ENCODE measurements at places on chromosomes 6 and 20. TPM values are rescaled to one million over a fixed set of nuclear protein-coding genes. Genes with fewer than 3 reads are reported as not detected.
A peak's percentile ranks its signal among the peaks of the same experiment; 100 is the strongest.

GRCh38 chr20:46423882-46424482 lies 17.6 kb upstream of the ELMO2 start:
- DNase-seq = no peak

DNA sequence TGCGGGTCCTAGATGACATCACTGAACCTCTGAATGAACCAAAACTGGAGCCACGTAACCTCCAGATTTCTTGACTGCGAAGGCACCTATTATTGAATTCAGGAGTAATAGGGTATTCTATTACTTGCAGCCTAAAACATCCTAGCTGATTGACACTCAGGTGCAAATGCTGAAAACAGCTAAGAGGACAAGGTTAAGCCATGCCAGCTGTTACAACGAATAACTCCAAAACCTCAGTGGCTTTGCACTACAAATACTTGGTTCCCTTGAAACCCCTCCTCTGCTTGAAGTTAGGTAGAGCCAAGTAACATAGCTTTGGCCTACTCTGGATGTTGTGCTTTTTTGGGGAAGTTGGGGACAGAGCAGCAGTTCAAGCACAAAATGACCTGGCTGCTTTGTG lies 21.0 kb upstream of the CCN5 start:
- DNase-seq = no peak

- DNase-seq = no peak
Measured at GRCh38 chr6:167946007-167946406, 51.5 kb upstream of the KIF25 start.

DNA sequence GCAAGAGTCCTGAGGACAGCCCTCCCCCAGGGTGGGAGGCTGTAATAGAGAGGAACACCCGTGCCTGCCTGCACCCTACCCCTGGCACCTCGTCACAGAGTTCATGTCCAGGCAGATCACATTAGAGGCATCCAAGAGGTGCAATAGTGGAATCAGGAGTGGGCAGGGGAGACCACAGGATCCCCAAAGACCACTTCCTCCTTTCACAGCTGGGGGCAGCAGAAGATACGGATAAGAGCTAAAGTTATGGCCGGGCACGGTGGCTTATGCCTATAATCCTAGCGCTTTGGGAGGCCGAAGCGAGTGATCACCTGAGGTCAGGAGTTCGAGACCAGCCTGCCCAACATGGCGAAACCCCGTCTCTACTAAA lies 1.5 kb upstream of the CAPN11 start:
- no peak for DNase-seq

GRCh38 chr6:5213836-5214235 lies 46.9 kb downstream of the LYRM4 start:
- no peak for DNase-seq

DNA sequence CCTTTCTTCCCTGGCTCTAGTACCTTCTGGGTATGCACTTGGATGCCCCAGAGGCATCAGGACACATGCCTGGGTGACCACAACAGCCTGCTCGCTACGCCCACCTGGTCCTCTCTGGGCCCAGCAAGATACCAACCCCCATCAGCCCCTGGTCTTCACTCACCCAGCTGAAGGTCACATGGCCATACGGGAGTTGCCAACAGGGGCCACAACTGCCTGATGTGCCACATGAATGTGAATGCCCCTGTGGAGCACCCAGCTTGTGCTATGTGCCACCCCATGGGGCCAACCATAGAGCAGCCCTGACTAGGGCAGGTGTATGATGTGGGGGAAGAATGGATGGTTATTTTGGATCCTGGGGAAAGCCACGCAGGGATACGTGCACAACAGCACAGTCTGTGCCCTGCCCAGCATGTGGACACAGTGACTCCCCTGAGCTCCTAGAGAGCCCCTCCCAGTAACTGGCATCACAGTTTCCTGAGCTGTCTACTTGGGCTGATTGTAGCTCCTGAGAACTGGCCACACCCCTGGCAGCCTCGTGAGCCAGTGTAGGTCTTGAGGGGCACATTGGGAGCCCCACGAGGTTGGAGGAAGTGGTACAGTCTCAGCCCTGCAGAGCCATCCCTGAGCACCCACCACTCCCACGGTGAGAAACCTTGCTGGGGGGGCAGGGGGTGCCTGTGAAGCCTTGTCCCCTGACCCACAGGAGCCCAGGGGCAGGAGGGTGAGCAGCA lies 10.5 kb upstream of the PCMTD2 start:
- peak; percentile 13 for DNase-seq

- DNase-seq = no peak
Measured at GRCh38 chr20:6231556-6231955, 108.7 kb upstream of the FERMT1 start.

- no peak for DNase-seq
Measured at GRCh38 chr6:11121851-11122250, 10.3 kb upstream of the ERVFRD-1 start.

DNA sequence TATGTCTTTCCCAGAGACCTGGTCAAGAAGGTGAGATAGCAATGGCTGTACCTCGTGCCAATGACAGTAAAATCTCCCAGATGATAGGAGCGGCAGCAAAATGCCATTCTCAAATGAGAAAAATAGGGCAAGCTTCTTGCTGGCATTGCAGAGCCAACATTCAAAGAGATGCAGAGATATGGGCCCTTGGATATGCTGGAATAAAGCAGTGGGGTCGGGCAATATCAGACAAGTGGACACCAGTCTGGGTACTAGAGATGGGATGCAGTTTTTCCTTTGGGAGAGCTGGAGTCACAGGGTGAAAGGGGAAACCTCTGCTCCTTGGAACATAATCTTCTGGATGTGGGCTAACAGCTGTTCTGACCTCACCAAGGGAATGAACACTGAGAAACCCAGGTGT lies 29.0 kb downstream of the GSTA4 start:
- DNase-seq = no peak

- no peak for DNase-seq
Measured at GRCh38 chr20:652615-653109, 338 bp downstream of the SRXN1 start.

GRCh38 chr6:33116841-33117711 lies 41.3 kb downstream of the HLA-DPB1 start:
- DNase-seq = no peak

- no peak for DNase-seq
Measured at GRCh38 chr6:87806099-87806498, 104.1 kb upstream of the AKIRIN2 start.

DNA sequence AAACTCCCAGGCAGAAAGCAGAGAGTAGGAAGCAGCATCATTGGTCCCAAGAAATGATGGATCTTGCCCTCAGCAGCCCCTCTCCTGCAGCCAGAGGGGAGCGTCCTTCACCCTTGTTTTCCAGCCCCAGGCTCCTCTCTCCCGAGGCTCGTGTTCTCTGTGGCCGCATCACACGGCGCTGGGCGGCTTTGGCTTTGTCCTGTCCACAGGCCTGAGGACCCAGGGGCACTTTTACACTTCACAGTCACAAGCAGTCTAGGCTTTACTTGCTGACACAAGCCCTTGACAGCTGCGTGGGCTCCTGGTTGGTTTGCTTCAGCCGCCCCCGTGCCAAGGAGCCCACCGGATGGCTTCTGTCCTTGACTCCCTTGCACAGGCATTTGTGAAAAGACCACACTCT lies 175.4 kb upstream of the THBS2 start:
- no peak for DNase-seq

- no peak for DNase-seq
Measured at GRCh38 chr6:120918137-120918536, 416.1 kb downstream of the TBC1D32 start.

The VGLL2 gene
- total RNA-seq = not detected

The TBX18 gene
- total RNA-seq = 2.3 TPM

The CTAGE9 gene
- total RNA-seq = not detected

The CLDN20 gene
- not detected for total RNA-seq

The SEMG1 gene
- total RNA-seq = not detected

The FAM209B gene
- total RNA-seq = not detected

The SALL4 gene
- total RNA-seq = 0.19 TPM

The CYP39A1 gene
- total RNA-seq = 4.5 TPM

The FAM83C gene
- total RNA-seq = not detected

All from omental fat pad (tissue), 4 donors.